GM10248 (cell line): ENCODE measurements at places on chromosomes 4 and X.

DNA sequence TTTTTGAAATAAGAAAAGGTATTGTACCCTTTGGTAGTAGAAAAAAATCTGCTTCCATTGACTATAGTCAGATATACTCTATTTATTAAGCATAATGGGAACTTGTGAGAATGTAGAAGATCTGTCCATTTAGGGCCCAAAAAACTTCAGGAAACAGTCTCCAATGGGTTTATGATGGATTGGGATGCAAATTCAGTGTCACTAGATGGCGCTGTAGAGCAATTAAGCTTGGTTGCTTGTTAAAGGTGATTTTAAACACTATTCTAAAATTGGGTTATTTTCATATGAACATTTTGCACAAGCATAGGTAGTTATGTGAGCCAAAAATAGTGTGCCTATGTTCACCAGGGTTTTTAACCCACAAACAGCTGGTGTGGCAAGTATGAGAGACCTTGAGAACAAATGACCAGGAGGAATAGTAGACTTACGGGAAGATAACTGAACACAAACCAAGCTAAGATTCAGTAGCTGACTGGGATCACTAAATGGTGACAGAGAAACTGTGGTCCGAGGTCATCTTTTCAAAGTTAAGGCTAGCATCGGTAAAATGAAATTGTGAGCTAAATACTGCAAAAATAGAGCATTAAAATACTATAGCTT, 80.3 kb upstream of the LSM6 start:
- DNase-seq = no peak

- no peak for DNase-seq
Measured at GRCh38 chrX:100685997-100686305, 42.0 kb downstream of the SRPX2 start.

DNA sequence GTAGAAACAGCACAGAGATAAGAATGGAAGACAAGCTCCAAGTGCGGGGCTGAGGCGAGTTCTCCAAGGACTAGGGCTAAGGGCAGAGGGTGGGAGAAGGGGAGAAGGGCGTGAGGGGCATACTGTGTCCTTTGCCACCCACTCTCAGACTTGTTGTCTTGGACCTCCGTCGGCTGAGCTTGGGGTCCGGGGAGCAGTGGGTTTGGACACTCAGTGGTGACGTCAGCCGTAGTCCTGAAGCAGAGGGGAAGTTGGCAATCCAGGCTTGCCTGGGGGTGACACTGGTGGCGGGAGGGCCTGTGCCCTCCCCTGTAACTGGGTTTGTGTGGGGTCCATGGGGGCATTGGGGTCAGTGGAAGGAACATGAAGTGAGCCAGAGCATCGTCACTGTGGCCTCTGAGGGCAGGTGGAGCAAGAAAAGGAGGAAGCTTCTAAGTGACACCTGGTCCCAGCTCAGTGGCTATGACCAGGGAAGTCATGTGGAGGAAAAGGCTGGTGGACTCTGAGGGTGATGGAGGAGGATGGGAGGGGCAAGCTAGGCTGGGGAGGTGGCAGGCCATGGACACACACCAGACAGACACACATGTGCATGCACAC, 17.6 kb downstream of the CD99 start:
- no peak for DNase-seq

- DNase-seq = no peak
Measured at GRCh38 chr4:84578540-84579402, 4.2 kb upstream of the CDS1 start.

GRCh38 chrX:143788265-143788664, 67.7 kb upstream of the SPANXN2 start:
- no peak for DNase-seq

DNA sequence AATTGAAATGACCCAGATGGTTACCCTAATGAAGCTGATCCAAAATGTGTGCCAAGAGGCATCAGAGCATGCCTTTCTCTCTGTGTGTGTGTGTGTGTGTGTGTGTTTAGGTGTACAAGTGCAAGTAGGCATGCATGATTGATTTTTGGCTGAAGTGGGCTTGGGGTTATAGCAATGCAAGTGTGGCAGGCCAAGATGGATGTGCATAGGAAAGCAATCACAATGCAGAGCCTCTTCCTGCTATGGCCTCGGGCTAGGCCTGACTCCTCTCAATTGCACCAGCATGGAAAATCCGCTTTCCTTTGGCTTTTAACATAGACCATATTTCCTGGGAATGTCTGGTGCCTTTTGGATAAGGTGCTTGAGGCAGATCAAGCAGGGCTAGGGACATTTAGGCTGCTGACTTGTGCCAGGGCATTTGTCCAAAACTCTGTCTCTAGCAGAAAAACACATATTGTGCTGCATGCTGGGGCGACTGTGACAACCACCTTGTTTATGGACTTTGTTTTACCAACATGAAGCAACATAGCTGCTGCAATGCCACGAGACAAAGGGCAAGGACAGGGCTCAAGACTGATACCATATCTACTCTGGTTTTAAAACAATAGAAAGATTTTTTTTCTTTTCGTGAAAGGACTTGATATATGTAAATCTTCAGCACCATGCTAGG, 395.7 kb downstream of the RAPGEF2 start:
- DNase-seq = no peak

DNA sequence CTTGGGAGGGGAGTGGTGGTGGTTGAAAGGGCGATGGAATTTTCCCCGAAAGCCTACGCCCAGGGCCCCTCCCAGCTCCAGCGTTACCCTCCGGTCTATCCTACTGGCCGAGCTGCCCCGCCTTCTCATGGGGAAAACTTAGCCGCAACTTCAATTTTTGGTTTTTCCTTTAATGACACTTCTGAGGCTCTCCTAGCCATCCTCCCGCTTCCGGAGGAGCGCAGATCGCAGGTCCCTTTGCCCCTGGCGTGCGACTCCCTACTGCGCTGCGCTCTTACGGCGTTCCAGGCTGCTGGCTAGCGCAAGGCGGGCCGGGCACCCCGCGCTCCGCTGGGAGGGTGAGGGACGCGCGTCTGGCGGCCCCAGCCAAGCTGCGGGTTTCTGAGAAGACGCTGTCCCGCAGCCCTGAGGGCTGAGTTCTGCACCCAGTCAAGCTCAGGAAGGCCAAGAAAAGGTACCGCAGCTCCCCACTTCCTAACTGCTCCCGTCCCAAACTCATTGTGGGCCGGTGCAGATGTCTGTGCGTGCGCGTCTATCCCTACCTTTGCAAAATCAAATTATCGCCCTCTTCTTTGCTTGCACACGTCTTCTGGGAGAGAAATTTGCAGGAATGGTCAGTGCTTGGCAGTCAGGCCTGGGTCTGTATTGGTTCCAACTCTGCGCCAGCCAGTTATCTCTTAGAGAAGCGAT, 533 bp downstream of the IL15 start:
- DNase-seq = peak; percentile 57

- DNase-seq = no peak
Measured at GRCh38 chrX:133699023-133699728, 283.9 kb upstream of the GPC4 start.

DNA sequence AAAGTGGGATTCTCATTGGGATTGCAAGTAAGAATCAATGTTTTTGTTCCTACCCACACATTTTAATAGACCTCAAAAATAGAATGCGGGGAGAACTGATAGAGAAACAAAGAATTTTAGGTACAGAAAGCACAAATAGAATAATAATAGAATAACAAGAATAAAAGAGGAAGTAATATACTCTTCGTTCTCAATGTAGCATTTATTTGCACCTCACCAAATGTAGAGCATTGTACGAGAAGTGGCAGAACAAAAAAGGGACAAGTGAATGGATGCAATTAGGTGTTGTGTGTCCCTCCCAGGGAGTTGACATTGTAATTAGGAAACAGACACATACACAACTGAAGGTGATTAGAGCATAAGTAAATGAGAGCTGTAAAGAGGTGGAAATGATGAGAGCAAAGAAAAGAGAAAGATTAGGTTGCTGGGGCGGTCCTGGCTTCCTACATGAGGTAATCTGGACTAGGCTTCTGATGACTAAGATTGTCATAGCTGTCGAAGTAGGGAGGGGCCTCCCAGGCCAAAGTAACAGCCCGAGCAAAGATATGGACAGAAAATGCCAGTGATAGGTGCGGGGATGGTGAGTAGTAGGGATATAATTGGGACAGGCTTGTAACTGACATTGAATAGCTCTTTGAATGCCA, 10.4 kb downstream of the RAB9A start:
- DNase-seq = peak; percentile 48

- DNase-seq = no peak
Measured at GRCh38 chr4:181488926-181489325, 754.3 kb upstream of the TENM3 start.

- no peak for DNase-seq
Measured at GRCh38 chr4:76215077-76215476, 1.5 kb upstream of the SCARB2 start.

DNA sequence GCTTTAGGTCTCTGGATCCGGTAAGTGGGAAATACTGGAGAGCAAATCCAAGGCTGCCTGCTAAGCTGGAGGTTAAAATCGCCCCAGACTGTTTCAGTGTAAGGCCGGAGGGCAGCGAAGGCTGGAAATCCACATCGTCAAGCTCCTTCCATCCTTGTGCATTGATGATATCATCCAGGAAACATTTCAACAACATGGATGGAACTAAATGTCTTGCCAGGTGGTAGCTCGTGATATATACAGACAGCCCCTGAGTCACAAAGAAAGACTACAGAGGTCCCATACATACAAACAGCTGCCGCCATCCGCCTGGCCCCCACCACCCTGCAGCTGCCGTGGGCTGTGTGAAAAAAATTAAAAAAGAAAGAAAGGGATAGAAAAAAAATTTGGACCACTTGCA, 148.9 kb upstream of the RBPJ start:
- DNase-seq = no peak

DNA sequence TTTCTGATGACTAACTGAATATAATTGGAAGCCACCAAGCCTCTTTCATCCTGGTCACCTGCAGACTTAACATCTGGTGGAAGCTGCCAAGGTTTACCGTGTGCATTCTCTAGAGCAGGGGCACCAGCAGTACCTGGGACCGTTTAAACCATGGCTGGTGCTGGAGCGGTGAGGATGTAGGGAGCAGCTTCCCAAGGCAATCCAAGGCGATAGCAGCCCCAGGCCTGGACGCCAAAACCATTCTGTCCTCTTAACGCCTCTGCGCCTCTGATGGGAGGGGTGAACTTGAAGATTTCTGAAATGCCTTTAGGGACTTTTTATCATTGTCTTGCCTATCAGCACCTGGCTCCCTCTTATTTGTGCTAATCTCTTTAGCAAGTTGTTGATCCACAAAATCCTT, 37.3 kb upstream of the SPANXN2 start:
- no peak for DNase-seq

DNA sequence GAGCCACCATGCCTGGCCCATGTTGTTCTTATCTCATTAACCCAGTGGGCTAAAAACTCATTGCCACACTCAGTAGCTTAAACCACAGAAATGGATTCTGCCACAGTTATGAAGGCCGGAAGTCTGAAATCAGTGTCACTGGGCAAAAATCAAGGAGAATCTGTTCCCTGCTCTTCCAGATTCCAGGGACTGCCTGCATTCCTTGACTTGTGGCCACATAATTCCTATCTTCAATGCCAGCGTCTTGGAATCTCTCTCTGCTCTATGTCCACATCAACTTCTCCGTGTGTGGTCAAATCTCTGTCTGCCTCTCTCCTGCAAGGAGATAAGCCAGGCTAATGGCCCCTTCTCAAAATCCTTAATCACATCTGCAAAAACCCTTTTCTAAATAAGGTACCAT, 4.1 kb upstream of the WFS1 start:
- DNase-seq = no peak

- no peak for DNase-seq
Measured at GRCh38 chr4:186360551-186360950, 94.6 kb downstream of the F11 start.

GRCh38 chr4:47383829-47384427, 79.6 kb downstream of the COMMD8 start:
- DNase-seq = peak; percentile 22

DNA sequence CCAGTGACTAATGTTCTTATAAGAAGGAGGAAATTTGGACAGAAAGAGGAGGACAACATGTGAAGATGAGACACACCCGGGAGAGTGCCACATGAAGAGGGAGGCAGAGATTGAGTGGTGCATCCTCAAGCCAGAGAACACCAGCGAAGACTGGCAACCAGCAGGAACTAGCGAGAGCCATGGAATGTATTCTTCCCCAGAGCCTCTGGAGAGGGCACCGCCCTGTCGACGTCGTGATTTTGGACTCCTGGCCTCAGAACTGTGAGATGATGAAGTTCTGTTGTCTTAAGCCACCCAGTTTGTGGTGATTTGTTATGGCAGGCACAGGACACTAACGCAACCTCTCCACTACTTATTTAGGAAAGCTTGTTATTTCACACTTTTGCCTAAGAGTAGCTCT, 196.0 kb upstream of the TLL1 start:
- DNase-seq = no peak

DNA sequence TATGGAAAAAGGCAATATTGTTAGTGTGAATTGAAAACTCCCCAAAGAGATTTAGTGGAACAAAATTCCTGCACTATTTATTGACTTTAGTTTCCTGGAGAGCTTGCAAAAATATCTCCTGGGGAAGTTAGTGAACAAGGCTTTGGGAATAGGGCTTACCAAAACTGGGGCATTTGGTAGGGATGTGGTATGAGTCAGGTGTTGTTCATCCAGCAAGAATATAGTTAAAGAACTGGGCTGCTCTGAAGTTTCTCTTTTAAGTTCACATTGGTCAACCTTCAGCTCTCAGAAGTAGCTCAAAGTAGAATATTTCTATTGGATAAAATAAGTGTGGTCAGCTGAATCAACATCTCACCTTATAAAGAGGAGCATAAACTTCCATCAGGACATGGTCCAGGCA, 185.0 kb downstream of the CPE start:
- DNase-seq = no peak

DNA sequence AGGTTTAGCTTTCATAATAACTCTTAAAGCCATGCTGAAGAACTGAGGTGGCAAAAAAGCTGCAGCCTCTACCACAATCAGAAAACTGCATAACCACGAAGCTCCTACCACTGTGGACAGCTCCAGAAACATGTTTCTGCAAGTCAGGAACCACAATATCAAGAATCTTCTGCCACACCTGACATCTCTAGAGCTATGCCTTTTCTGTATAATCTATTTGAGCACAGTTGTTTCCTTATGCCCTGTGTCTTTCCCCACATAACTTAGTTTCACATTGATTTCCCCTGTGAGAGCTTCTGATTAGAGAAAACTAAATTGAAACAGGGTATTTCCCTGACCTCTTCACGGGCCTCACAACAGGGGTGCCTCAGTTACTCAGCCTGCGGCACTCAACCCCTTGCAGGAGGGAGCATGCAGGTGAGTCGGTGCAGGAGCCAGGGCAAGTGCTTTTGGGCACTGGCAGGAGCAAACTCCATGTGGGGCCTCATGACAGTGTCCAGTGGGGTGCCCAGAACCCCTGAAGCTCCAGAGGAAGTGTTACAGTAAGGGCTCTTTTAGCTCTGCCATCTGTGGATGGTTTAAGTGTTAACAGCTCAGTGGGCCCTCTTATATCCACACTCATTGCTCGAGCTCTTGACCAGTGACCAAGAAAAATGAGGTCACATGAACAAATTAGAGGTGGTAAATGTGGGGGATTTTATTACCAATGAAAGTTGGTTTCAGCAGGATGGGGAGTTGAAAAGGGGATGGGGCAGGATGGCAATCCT, 132.8 kb upstream of the BMP3 start:
- DNase-seq = no peak
